ENCODE measurements at places on chromosomes 11 and 22.

DNA sequence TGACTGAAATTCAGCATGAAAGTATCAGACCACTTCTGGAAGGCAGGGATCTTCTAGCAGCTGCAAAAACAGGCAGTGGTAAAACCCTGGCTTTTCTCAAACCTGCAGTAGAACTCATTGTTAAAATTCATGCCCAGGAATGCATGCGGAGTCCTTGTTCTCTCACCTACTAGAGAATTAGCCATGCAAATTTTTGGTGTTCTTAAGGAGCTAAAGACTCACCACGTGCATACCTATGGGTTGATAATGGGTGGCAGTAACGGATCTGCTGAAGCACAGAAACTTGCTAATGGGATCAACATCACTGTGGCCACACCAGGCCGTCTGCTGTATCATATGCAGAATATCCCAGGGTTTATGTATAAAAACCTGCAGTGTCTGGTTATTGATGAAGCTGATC is 19.1 kb downstream of the ZBTB44 start:
- DNase-seq = no peak

GRCh38 chr11:102276783-102277182 is 40.5 kb upstream of the BIRC3 start:
- DNase-seq = no peak

DNA sequence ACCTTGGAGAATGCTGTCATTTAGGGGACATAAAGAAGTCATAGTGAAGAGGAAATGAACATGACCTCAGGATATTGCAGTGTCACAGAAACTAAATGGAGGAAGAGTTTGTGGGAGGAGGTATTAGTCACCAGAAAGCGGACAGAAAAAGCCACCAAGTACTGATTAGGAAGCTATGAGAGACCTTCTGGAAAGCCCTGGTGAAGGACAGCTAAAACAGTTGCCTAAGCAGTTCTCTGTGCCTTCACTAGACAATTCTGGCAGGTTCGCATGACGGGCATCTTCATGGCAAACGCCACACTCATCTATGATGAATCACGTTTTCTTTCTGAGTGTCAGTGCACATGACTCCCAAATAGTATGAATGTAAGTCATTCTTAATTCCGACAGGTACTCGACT is 325.8 kb downstream of the C11orf87 start:
- DNase-seq = no peak

GRCh38 chr11:117565709-117566108 is 231.3 kb downstream of the DSCAML1 start:
- peak; percentile 45 for DNase-seq

- DNase-seq = no peak
Measured at GRCh38 chr22:22932512-22932941, 44.9 kb downstream of the IGLL5 start.

GRCh38 chr11:59224351-59224928 is 11.7 kb upstream of the MPEG1 start:
- no peak for DNase-seq

- DNase-seq = peak; percentile 78
Measured at GRCh38 chr11:59158206-59159068, 13.5 kb upstream of the DTX4 start.

- DNase-seq = no peak
Measured at GRCh38 chr11:65159012-65159411, 11.0 kb upstream of the SPDYC start.

DNA sequence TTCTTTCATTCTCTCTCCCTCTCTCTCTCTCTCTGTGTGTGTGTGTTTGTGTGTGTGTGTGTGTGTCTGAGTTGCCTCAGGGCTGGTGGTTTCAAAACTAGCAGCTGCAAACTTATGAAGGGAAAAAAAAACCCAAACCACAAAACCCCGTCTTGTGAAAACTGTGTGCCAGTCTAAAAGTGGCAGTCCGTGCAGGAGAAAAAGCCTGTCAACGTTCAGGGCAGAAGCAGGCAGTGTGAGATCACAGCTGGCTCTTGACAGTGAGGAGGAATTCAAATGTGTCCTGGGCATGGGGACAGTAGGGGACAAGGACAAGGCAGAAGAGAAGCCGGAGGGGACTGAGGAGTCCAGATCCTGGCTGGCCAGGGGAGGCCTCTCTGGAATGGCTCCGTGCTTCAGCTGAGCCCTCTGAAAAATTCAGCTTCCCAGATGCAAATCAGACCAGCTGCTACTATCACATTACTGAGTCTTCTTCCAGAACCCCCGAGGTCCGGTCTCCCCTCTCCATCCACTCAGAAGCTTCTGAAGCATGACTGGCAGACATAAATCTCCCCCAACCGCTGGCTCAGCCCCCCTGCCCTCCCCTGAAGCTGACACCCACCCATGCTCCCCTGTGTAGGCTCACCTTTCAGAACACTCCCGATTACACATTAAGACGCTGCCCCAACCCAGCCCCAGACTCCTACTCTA is 31.9 kb downstream of the FLI1 start:
- no peak for DNase-seq

DNA sequence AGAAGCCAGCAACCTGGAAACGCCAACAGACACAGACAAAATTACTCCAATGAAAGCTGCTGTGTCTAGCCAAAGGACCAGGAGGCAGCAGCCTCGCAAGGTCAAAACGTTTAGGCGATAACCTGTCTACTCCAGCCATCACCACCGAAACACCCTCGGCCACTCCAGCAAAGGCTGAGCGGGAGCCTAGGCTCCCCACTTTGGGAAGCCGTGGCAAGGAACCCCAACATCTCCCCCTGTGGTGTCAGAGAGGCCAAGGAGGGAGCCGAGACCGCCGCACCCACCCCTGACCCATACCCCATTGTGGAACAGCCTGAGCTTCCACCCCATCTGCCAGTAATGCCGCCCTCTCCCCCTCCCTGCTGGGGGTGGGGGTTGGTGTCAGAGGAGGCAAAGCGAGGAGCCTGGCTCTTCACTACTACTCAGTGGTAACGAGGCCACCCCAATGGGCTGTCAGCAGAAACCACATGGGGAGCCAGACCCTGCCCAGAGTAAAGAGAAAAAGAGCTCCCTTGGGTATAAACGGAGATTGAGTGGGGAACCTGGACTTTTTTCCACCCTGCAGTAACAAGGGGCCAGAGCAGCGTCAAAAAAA is 33.9 kb upstream of the SEPTIN5 start:
- no peak for DNase-seq

DNA sequence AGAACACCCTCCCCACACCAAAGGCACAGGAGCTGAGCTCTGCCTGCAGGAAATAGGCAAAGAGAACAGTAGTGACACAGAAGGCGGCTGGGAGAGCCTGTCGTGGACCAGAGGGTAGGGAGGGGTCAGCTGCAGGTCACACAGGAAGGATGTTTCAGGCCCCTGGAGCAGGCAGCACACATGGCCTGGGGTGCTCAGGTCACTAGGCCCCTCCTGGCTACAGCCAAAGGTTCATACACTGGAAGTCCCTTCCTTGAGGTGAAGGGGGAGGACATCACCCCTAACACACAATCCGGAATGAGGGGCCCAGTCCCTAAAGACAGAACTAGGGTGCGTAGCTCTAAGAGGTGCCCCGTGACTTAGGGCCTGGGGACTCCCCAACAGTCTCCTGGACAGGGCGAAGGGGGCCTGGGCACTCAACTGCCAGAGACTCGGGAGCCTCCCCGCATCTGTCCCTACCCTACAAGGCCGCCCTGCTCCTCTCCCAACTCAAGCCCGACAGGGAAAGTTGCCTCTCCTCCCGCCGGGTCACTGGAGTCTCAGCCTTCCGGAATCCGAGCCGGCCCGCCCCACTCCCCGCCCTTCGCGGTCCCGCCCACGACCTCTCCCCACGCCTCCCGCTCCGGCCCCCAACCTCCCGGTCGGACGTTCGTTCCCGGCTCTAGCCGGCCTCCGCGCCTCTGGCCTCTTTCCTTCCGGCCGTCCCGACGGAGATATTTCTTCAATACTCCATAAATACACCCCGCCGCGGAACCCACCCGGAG is at the start of gene CYB5R2:
CYB5R2 (minus strand) TSS at position 541 of the 764 bp plus-strand sequence. CDS start 675 bp downstream, outside the sequence.
- DNase-seq = peak; percentile 87

DNA sequence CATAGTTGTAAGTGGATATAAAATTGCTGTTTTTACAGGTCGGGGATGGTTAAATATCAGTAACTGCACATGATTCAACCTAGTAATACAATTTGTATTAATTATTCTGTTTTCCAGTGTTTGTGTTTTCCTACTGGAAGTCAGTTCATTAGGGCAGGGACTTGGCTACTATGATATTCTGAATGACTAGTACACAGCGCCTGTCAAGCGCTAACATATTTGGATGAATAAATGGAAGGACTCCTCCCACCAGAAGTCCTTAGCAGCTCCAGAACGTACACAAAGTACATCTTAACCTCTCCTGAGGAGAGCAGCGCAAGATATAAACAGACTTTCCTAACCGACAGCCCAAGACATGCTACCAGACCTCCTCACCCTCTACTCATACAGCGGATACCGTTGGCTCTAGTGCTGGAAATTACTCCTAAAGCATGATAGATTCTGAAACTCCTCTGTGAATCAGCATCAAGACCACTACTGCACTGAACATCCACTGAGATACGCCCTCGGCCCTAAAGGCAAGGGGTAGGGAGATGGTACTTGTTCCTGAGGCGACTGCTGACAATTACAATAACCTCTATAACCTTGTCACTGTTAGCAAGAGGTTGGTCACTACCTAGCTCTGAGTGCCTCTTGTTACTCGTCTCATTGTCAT is 79.1 kb downstream of the RDX start:
- no peak for DNase-seq

DNA sequence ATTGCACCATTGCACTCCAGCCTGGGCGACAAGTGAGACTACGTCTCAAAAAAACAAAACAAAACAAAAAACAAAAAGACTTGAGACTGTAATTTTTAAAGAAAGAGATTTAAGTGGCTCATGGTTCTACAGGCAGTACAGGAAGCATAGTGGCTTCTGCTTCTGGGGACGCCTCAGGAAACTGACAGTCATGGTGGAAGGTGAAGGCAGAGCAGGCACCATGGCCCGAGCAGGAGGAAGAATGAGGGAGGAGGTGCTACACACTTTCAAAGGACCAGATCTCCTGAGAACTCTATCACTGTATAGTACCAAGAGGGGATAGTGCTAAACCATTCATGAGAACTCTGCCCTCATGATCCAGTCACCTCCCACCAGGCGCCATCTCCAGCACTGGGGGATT is 52.0 kb downstream of the CBL start:
- DNase-seq = no peak

- DNase-seq = no peak
Measured at GRCh38 chr11:15965562-15966250, 390.6 kb downstream of the SOX6 start.

- no peak for DNase-seq
Measured at GRCh38 chr11:21301981-21302380, 632.6 kb downstream of the NELL1 start.

DNA sequence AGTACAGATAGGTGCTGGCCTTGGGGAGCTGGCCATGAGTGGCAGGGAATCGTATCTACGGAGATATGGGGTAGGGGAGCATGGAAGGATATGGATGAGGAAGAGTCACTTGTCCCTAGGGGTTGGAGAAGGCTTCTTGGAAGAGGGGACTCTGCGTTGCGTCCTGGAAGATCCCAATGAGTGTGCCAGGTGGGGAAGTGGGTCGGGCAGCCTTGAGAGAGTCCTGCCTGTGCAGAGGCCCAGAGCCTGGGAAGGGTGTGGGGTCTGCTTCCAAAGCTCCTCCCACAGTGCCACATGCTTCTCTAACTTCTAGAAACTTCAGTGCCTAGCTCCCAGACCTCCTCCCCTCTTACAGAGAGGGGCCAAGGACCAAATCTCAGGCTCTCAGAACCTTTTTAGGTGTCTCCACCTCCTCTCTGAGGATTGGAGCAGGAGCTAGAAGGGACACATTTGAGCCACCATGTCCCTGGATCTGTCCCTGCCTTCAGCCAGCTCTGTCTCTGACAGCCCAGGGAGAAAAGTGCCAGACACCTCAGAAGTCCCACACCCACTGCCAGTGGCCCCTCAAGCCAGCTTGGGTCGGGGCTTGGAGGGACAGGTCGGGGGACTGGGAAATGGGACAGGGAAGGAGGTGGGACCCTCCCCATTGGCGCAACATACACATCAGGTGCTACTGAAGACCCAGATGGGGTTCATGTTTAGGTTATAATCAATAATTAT is 11.0 kb downstream of the RHBDD3 start:
- no peak for DNase-seq

DNA sequence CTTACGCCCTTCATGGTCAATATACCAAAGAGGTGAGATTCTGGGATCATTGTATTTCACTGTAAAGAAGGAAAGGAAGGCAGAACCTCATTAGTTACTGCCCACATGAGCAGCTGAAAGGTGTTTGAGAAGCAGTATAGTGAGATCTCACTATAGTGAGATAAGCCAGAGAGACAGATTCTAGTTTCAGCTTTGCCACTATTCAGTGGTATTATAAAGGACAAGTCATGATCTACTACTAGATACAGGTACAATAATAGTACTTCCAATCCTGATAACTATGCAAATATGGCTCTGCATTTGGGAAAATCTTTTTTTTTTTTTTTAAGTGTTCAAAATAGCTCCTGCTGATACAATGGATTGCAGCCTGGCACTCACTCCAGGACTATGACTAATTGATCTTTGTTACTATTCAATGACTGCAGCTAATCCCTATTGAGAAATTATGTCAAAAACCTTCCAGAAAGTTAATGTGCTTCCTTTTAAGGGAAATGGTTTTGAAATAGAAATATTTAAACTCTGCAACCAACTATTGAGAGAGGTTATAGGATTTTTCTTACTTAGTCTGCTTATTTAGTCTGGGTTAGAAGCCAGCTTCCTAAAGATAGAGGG is 8.3 kb upstream of the DLAT start:
- no peak for DNase-seq

- no peak for DNase-seq
Measured at GRCh38 chr11:96051820-96052219, 127.9 kb upstream of the MTMR2 start.

GRCh38 chr11:66869567-66869870 is 12.7 kb downstream of the LRFN4 start:
- no peak for DNase-seq

DNA sequence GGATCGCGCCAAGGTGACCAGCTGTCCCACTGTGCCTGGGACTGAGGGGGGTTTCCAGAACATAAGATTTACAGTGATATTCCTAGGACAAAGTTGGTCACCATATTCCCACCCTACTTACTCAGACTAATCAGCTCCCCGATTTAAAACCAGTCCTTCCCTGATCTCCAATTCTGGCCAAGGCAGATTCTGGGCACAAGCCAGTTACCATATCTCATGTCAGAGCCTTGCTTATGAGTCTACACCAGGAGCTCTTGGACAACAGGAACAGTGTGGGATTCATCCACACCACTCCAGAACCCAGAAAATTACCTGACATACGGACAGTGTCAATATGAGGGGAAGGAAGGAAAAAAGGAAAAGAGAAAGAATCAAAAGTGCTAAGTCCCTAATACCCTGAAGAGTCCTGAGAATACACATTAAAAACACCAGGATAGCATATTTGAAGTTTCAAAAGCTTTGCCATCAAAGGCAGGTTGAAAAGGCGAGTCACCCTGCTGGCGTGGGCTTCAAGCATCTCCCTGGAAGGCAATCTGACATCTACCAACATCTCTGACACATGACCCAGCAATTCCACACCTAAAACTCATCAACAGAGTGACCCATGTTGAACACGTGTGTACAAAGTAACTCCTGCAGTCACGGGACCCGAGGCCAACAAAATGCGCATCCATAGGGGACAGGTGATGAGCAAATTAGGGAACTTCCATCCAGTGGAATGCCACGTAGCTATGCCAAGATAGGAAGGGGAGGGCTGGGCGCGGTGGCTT is 8.0 kb upstream of the IL2RB start:
- no peak for DNase-seq

Measured in posterior vena cava (tissue), 2 donors.